Activated T-helper 1 cell treated with anti-CD3 and anti-CD28 coated beads, Interleukin-2, amount 50 U/mL, for 16 hours (primary cell): ENCODE measurements at places on chromosomes 13 and 19.
A peak's percentile ranks its signal among the peaks of the same experiment; 100 is the strongest.

- DNase-seq, result no peak
Measured at GRCh38 chr13:109400209-109400608, 386.2 kb downstream of the IRS2 start.

GRCh38 chr13:67298297-67298696 lies 68.2 kb upstream of the PCDH9 start:
- no peak for DNase-seq

- no peak for DNase-seq
Measured at GRCh38 chr19:17420475-17420924, 653 bp downstream of the MVB12A start.

- DNase-seq, result no peak
Measured at GRCh38 chr13:49938314-49938713, 2.2 kb upstream of the SPRYD7 start.

DNA sequence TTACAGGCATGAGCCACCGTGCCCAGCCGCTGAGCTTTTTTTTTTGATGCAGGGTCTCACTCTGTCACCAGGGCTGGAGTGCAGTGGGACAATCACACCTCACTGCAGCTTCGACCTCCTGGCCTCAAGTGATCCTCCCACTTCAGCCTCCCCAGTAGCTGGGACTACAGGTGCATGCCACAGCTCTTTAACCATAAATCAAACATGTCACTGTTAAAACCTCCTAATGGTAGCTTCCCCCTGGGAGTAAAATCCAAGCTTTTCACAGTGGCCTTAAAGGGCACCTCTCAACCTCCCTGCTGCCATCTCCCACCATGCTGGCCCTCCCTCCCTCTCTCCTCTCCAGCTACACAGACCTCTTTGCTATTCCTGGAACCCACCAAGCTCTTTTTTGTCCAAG lies 2.0 kb upstream of the GNG14 start:
- no peak for DNase-seq

DNA sequence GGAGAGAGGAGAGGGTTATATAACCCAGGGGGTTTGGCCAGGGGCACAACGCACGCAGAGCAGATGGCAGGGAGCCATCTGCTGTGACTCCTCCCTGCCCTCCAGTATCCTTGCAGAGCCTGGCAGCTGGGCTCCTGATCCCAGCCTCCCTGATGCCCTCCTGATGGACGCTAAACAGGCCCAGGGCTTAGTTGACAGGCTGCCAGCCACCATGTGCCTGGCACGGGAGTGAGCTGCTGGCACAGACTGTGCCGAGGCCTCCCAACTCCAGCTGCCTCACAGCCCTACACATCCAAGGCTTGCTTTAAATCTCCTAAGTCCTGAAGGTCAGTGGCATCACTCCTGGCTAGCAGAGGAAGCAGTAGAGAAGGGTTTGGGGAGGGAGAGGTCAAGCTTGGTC lies 16.7 kb downstream of the SYDE1 start:
- no peak for DNase-seq

- no peak for DNase-seq
Measured at GRCh38 chr13:98989469-98990235, 11.8 kb upstream of the DOCK9 start.

GRCh38 chr19:55058781-55059610 lies 4.0 kb downstream of the RDH13 start:
- DNase-seq, result no peak

GRCh38 chr13:41767801-41768200 lies 193.1 kb downstream of the VWA8 start:
- no peak for DNase-seq

DNA sequence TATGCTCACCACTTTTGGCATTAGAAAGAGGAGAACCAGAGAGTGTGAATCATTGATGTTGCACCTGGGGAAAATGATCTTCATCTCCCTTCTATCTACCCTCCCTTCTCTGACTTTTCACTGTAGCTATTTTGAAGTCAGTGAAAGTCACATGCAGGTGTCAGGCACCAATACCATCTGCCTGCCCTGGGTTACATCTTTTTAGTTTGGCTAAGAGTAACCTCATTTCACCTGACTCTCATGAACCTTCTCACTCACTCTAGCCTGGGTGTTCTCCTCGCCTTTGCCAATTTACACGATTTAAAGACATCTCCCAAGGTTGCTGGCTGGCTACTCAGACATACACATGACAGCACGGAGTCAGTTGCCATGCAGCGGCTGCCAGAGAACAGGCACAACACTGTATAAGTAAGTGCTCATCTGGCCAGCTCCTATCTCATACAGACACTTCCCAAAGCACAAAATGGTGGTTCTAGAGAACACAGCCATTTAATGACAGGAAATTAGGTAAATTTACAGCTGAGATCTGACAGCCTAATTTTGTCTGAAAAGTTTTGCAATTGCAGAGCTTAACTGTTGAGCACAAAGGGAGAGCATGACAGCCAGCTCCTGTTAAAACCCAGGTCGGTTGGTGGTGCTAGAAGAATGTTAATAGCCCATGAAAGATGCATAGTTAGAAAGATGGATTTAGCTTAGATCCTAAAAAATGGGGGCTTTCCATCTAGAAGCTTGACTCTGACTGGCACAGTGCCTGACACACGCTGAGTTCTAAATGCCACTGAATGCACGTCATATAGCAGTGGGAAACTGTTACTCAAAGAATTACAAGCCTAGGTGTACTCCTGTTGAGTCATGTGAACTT lies 32.5 kb downstream of the LCP1 start:
- DNase-seq, result no peak

DNA sequence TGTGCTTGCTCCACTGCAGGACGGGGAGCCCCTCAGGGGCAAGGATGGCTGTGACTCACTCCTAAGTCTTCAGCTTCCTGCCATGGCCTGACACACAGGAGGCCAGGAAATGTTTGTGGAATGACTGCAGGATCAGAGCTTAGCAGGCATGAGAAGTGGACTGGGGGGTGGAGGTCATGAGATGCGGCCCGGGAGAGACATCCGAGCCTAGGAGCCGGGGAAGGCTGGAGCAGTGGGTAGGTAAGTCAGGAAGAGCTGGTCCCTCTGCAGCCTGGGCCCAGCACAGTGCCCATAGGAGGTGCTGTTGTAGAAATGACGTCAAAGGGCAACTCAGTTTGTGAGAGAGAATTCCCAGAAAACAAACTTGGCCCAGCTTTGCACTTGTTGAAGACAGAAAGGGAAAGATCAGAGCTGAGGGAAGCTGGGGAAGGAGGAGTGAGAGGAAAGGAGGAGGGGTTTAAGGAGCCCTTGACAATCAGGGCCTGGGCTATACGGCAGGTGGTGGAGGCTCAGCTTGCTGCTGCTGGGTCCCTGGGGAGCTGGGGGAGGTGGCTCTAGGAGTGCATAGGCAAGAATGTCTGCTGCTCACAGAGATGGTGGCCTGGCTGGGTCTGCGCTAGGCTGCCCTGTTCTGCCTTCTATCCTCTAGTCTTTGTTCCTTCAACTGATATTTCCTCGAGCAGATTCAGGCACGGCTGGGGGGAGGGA lies 18.5 kb downstream of the POU2F2 start:
- no peak for DNase-seq

GRCh38 chr19:11339254-11340098 lies at the start of gene RAB3D:
Gene RAB3D, minus strand, starts transcription at chr19:11339657. Its CDS starts 2,258 bp downstream, at chr19:11337399.
- peak; percentile 61 for DNase-seq

DNA sequence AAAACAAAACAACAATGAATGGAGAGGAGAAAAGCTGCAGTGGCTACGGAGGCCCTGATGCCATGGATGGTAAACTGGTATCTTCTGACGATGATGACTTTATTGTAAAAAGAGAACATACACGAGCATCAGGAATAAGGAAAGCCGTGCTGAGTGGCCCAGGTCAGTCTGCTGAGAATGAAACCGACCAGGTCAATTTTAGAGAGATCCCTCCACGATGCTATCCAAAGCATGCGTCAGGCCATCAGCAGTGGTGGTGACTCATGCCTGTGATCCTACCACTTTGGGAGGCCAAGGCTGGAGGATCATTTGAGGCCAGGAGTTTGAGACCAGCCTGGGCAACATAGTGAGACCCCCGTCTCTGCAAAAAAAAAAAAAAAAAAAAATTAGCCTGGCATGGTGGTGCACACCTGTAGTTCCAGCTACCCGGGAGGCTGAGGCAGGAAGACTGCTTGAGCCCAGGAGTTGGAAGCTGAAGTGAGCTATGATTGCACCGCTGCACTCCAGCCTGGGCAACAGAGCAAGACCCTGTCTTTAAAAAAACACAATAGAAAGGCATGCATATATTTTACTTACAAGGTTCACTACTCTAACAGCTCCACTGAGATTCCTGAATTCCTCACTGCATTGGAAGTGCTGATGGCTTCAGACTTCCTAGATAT lies 62.3 kb downstream of the GADD45B start:
- no peak for DNase-seq

- DNase-seq, result no peak
Measured at GRCh38 chr19:14181906-14182305, 24.1 kb downstream of the ADGRL1 start.

- no peak for DNase-seq
Measured at GRCh38 chr13:25864116-25864515, 187.7 kb downstream of the SHISA2 start.

DNA sequence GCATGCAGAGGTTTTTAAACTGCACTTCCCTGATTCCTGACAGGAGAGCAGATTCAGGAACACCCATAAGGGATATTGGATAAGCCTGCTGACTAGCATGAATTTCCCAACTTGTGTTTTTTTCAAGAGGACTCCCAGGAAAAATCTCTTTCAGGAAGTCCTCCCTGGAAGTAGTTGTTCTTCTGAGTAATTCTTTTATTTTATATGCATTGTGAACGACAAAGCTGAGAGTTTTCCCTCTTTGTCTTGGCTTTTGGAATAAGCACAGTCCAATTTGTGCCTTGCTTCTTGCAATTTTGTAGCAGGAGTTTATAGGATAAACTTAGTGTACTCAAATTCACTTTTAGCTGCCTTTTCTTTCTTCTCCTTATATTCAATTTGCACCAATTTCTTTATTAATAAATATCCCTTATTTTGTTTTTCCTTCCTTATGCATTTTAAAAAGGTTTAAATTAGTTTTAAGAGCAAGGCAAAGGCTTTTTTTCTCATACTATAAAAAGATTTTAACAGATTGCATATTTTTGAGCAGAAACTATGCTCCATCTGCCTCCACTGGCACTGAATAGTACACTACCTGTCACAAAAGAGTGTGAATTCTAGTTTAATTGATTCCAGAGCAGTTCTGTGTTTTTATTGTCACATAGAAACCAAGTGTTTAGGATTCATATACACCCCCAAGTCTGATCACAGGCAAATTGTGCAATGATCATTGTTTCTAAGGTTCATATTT lies 543.3 kb upstream of the SPRY2 start:
- no peak for DNase-seq

DNA sequence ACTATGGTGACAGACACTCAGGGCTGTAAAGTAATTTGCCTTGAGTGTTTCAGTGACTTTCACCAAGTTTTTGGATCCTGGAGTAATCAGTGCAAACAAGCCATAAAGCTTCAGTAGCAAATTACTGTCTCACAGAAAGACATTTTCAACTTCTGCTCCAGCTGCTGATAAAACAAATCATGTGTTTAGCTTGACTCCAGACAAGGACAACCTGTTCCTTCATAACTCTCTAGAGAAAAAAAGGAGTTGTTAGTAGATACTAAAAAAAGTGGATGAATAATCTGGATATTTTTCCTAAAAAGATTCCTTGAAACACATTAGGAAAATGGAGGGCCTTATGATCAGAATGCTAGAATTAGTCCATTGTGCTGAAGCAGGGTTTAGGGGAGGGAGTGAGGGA lies 9.4 kb downstream of the ARGLU1 start:
- no peak for DNase-seq

- no peak for DNase-seq
Measured at GRCh38 chr19:50693064-50693975, 26.3 kb downstream of the SHANK1 start.

DNA sequence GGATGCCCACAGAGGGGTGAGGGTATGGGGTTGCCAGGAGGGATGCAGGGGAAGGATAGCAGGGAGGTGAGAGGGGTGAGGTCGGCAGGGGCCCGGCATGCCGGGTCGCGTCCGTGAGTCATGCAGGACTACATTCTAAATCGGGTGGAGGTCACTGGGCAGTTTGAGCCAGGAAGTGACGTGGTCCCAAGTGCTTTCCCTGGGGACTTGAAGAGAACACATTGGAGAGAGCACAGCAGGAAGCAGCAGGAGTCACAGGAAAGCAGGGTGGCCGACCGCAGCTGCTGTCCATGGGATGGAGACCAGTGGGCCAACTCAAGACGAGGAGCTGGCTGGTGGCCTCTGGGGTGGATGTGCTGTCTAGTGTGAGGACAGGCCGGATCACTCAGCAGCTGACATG lies 92.0 kb upstream of the WASF3 start:
- no peak for DNase-seq

- DNase-seq, result no peak
Measured at GRCh38 chr13:49840675-49841074, 48.2 kb upstream of the KPNA3 start.

DNA sequence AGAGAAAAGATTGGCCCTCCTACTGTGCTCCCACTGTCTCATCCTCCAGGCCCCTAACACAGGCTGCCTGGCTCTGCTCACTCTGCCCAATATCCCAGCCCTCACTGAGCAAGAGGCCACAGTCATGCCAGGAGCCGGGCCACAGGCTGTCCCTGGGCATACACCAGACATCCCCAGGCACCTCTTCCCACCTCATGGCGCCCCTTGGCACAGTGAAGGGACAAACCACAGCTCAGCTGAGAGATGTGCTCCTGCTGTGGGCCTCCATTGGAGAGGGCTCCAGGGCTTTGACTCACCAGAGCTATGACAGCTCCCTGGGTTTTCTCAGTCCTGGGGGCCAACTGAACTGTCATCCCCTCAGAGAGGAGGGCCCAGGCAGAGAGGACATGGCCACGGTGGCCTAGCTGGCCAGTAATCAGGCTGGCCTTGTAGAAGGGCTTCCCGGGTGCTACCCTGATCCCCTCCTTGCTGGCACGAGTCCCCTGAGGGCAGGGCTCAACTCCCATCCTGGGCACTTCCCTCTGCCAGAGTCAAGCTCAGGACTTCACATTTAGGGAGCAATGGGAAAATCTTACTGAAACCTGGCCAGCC lies 220.9 kb downstream of the TUBA3C start:
- no peak for DNase-seq

DNA sequence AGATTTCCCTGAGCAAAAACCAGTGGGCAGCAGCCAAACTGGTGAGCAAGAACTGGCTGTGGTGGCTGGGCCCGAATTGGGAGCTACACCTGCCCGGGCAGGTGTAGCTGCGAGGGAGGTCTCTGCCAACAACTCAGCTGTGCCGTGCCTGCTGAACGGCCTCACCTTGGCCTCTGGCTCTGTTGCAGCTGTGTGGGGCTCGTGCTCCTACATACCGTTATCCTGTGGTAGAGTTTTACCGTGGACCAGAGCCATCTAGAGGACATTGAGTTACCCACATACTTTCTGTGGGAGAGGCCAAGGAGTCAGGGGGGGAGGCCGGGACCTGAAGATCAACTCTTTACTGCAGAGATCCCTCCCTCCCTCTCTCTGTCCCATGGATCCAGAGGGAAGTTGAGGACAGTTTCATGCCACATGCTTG lies 113.2 kb downstream of the TM9SF2 start:
- no peak for DNase-seq
